ENCODE measurements at places on chromosomes 7 and 10.

DNA sequence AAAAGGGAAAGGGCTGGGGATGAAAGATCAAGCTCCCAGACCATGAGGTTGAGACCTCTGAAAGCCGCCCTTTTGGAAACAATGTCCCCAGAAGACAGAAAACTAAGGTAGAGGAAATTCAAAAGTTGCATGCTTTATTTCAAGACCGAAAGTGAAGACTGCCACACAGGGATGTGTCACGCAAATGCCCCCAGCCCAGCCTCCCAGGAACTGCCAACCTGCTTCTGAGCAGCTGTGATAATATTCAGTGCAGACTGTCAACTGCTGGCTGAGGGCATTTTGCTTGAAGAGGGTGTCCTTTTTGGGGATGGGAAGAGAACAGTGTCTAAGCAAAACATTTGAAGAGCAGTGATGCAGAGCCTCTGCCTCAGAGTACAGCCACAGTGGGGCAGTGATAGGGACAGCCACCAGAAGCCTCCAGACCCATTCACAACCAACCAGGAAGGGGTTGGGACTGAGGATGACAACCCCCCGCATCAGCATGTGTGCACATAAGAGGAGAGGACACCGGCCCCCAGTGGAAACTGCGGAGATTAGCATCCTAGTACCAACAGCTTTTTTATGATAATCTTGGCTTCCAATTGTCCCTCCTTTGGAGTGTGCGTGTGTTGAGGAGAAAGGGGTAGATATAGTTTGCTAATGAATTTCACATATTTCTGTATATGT is 34.7 kb upstream of the NFE2L3 start:
- no peak for DNase-seq

- DNase-seq = no peak
Measured at GRCh38 chr7:82109288-82109687, 334.3 kb downstream of the CACNA2D1 start.

- peak; percentile 79 for DNase-seq
Measured at GRCh38 chr7:99312316-99313203, 13.1 kb upstream of the ARPC1A start.

DNA sequence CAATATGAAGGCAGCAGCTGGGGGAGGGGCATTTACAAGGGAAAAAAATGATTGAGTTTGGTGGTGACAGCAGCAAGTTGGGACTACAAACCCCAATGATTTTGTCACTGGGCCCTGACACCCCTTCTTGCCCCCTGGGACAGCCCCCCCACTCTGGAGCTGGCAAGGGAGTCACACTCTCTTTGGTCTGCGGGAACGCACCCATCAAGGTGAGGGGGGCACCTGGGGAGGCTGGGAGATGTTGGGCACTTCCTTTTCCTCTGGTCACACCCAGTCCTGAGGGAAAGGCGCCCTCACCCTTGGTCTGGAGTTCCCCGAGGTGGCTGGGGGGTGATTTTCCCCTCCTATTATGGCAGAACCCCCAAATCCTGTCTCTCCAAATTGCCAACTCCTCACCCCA is 24.4 kb downstream of the EPHB4 start:
- DNase-seq = no peak

- peak; percentile 42 for DNase-seq
Measured at GRCh38 chr7:1531263-1531978, 919 bp downstream of the MAFK start.

- DNase-seq = no peak
Measured at GRCh38 chr7:15439853-15440252, 122.0 kb downstream of the AGMO start.

GRCh38 chr10:47314416-47314970 is 7.8 kb upstream of the GDF2 start:
- no peak for DNase-seq
